Left lung (tissue), 14 donors: ENCODE measurements at places on chromosomes 1 and 21. TPM values are rescaled to one million over a fixed set of nuclear protein-coding genes. Genes with fewer than 3 reads are reported as not detected.

MCOLN2 gene
- polyA plus RNA-seq = 3.6 TPM

- no peak for DNase-seq
Measured at GRCh38 chr1:226428348-226428747, 20.5 kb upstream of the PARP1 start.

TIE1 gene
- 110 TPM for polyA plus RNA-seq

TSPEAR gene
- polyA plus RNA-seq = 3.1 TPM

CHIA gene
- polyA plus RNA-seq = 10.2 TPM

GRCh38 chr1:57089855-57090254, 124.0 kb upstream of the C8B start:
- DNase-seq = no peak

TPTE gene
- not detected for polyA plus RNA-seq

DNA sequence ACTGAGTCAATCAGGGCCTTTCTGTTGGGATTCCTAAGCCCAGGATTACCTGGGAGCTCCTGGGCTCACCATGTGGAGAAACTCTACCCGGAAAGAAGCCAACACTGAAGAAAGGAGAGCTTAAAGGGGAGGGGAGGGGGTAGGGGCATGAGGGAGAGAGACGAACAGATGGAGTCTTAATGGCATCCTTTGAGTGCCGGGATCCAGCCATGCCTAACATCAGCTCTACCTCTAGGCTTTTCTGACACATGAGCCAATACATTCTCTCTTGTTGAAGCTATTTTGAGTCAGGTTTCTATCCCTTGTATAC, 75.0 kb downstream of the NPHP4 start:
- no peak for DNase-seq

GRCh38 chr21:25560891-25561290, 46.4 kb downstream of the MRPL39 start:
- DNase-seq = no peak

CD1E gene
- 0.17 TPM for polyA plus RNA-seq

DNA sequence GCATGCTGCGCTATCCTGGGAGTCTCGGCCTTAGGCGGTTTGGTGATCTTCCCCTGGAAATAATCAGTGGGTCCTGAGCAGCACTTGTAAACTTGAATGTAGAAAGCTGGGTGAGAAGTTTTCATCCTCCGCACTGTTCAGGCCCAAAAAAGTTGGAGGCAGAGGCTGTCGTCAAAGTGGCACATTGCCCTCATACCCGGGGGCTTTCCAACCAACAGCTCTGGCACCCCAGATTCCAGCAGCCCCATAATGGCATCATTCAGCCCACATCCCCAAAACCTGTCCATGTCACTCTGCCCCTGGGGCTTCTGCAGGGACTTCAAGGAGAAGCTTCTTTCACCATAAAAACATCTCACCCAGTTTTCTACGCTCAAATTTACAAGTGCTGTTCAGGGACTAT, 59.3 kb downstream of the TOR1AIP2 start:
- DNase-seq = no peak

DNA sequence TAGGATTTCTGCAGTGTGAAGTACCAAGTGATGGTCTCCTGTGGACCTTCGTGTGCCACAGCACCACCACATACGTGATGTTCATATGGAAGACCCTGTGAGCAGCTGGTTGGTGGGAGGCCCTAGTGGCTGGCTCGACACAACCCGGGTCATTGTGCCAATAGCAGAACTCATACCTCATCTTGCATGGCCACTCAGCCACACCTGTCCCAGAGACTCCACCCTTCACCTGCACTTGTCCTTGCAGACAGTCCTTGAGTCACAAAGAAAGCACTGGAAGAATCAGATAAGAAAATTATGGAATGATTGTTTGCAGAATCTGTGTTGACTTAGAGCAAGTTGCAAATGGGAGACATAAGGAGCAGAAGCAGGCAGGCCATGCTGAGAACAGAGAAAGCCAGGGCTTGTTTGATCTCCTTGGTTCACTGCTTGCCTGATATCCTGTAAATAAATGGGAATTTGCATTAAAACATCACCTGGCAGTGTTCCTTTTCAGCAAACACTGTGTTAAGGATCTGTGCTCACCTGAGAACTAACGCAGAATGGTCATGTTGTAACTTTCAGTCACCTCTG, 307.7 kb downstream of the SIPA1L2 start:
- no peak for DNase-seq

SERTAD4 gene
- 3.4 TPM for polyA plus RNA-seq

DNA sequence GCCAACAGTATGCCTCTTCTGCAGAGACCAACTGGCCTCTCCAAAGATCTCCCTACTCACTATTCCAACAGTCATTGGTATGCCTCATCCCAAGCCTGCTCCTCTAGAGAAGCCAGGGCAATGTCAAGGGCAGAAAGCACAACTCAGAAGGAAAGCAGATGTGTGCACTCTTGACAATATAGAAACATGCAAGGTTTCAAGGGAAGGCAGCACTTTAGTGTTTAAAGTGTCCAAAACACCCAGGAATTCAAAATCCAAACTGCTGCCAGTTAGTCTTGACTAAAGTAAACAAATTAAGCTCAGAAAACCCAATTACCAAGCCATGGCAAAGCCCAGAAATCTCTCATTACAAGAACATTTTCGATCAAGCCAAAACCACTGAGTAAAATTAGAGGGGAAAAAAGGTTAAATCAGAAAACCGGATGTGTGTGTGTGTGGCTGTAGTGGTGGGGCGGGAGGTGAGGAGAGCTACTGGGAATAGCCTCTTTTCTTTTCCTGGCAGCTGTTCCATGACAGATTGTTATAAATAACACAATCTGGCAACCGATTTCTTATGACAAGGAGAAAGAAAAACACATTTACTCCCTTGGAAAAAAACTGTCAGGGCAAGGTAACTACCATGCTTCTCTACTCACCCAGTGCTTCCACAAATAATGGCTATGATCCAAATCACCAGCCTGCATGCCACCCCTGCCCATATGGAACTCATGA, 39.2 kb downstream of the EIF2B3 start:
- no peak for DNase-seq

LCE1C gene
- not detected for polyA plus RNA-seq

GRCh38 chr1:55131218-55131617, 83.9 kb downstream of the USP24 start:
- no peak for DNase-seq

GRCh38 chr1:29703596-29704370, 467.5 kb downstream of the PTPRU start:
- no peak for DNase-seq

GRCh38 chr1:86505564-86505902, 36.8 kb downstream of the CLCA1 start:
- no peak for DNase-seq

DNA sequence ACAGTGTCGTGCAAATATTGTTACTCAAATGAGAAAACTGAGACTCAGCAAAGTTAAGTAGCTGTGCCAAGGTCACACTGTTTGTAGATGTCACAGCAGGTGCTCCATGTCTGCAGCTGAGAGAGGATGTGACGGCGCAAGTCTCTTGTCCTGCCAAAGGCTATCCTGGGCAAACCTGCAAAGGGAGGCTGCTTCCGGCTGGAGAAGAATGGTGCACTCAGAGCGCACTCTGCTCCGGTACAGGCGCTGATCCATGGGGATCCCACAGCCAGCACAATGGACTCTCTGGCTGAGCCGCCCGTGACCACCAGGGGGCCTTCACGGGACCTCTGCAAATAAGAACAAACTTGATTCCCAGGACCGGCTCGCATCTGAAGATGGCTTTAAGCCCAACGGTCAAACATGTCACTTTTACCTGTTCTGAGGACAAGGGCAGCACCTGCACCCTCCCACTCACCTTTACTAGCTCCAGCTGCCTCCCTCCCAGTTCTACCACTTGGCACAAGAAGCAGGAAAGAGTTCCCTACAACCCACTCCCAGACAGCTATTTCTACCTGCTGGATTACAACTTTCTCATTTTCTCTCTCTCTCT, 21.9 kb downstream of the RD3 start:
- DNase-seq = peak; percentile 77

GRCh38 chr1:157949074-157949354, 44.4 kb upstream of the KIRREL1 start:
- no peak for DNase-seq

AMY2A gene
- polyA plus RNA-seq = 0.47 TPM

- no peak for DNase-seq
Measured at GRCh38 chr1:226602186-226603021, 53.8 kb downstream of the STUM start.

- no peak for DNase-seq
Measured at GRCh38 chr1:119637710-119638109, 10.4 kb downstream of the ZNF697 start.

DNA sequence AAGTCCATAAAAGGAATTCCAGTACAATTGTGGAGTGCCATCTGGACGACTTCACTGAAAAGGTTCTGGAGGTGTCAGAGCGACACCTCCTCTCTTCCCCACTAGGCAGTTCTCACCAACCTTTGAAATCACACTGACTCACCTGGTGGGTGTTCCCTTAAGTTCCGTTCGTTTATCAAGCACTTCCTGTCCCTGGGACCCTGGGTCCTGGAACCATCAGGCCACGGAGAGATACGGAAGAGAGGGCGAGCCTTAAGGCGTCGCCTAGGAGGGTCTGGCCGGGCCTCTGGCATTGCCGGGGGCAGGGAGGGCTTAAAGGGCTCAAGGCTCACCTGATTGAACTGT, 317 bp downstream of the SPAG17 start:
- no peak for DNase-seq

DNA sequence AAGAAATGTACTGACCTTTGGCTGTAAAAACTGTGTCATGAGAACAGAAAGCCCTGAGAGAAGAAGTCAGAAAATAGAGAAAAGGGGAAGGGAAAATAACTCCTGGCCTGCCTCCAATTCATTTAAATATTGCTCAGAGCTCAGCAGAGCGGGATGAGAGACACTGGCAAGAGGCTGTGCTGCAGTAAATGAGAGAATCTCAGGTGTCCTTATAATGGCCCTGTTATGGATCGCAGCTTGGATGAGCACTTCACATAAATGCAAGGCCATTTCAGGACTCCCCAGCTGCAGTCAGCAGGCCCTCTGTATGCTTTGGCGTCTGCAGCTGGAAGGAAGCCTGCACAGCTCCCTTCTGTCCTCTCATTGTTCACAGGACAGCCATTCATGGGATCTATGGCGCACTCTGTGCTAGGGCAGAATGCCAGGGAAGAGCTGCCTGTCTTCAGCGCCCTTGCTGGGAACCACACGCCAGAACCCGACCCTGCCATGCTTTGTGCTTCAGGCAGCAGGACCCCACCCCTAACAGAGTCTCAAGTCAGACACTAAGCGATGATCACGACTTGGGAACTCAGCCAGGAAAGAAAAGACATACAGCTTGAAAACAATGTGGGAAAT, 20.7 kb upstream of the ABCB10 start:
- DNase-seq = no peak

- no peak for DNase-seq
Measured at GRCh38 chr1:221863635-221864034, 121.7 kb upstream of the DUSP10 start.

GRCh38 chr1:104265163-104265562, 515.5 kb downstream of the AMY1C start:
- DNase-seq = no peak

- no peak for DNase-seq
Measured at GRCh38 chr1:231220801-231221200, 20.2 kb upstream of the GNPAT start.

- DNase-seq = no peak
Measured at GRCh38 chr1:8797216-8797615, 20.2 kb downstream of the RERE start.

GRCh38 chr1:247548769-247549182, at the start of gene GCSAML:
GCSAML (plus strand) TSS chr1:247549134; CDS start chr1:247549192, 58 bp downstream.
- DNase-seq = no peak

LRRC3 gene
- polyA plus RNA-seq = 5.2 TPM

DNA sequence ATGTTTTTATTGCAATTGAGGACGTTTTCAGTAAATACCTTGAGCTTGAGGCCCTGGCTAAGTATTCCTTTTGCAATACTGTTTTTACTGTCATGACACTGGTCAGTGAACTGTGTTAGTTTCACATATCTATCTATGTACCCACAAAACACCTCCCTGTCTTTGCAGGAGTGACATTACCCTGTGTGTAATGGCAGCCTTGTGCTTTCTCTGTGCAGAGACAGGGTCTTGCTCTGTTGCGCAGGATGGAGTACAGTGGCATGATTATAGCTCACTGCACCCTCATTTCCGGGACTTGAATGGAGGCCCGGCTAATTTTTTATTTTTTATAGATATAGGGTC, 8.9 kb downstream of the YBX1 start:
- DNase-seq = no peak

- no peak for DNase-seq
Measured at GRCh38 chr1:205756552-205756951, 6.6 kb upstream of the NUCKS1 start.

GRCh38 chr1:40162753-40163441, 1.7 kb downstream of the RLF start:
- DNase-seq = no peak

GRCh38 chr1:199463521-199464127, 563.9 kb upstream of the NR5A2 start:
- no peak for DNase-seq

BTF3L4 gene
- polyA plus RNA-seq = 64.6 TPM

EDARADD gene
- polyA plus RNA-seq = 7.5 TPM

DNA sequence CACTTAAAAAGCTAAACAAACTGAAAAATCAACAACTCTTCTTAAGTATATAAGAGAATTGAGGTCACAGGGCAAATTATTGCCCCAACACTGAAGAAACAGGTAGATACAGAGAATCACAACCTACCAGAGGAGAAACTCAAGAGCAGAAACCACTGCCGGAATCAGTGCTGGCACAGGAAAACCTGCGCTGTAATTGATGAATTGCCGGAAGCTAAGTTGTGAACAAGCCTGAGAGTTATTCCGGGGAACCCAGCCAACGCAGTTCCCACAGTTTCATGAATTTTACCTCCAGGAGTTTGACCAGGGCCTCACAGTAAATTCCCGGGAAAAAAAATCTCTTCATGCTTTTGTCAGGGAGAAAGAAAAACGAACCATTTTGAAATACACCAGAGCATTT, 657.1 kb upstream of the BRINP3 start:
- no peak for DNase-seq

- no peak for DNase-seq
Measured at GRCh38 chr1:232964601-232965000, 14.2 kb downstream of the NTPCR start.
